CD8-positive, alpha-beta T cell (primary cell): ENCODE measurements at places on chromosomes 3 and 15.

GRCh38 chr3:79039192-79039591 lies 728.6 kb downstream of the ROBO1 start:
- DNase-seq: no peak

DNA sequence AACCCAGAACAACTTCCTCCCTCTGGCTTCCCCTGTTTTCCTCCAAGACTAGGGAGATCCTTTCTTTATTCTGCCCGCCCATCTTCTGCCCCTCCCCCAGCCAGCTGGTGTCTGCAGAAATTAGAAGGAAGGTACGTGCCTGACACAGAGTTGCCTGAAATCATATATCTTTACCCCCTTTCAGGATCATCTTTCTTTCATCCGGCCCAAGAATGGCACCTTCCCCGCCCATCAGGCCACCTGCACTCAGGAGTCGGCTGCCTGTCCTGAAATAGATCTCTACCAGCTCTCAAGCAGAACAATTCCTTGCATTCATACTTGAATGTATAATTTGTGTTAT lies 133.7 kb downstream of the VGLL4 start:
- no peak for DNase-seq

DNA sequence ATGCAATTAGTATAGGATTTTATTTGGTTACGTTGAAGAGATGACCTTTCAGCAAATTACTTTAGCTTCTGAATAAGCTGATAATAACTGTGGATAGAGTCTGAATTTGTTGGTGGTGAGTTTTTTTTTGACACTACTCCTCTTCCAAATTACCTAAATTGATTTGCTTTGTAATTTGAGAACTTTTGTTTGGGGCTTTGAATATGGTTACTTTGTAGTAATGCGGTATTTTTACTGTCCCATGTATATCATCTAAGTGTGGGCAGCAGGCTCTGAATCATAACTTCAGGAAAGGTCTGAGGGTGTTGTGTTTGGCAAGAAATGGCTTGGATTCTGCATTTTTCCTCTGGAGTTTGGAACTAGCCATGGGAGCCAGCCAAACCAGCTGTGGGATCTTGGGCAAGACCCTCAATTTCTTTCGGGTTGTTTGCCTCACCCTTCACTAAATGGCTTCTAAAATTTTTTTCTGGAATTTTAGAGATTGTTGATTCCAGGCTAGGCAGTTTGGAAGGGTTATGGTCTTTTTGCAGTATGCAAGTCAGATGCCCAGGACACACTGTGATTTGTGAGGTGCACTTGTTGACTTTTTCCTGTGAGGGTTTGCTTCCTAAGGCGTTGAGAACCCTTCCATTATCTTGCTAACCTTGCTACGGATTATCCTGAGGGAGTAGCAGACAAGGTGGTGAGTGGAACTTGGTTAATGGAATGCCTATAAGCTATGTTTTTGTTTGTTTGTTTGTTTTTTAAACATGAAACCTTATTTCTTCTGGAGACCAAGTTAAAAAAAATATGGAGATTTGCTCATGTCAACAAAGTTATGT lies 10.4 kb downstream of the PTPRG start:
- DNase-seq: no peak

DNA sequence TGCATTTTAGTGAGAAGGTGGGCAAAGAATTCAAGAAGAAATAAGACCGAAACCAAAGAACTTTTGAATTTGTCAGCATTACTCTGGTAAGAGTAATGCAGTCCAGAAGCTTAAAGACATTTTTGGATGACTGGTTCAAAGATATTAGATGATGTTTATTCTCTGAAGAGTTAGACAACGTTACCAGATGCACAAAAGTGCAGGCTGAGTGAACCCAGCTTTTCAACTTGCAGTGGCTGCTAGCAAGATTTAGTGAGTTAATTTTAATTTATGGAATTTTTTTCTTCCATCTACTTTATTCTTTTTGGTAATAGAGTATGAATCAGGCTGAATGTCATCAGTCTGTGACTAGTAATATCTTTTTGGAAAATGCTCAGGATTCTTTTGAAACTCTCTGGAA lies 267.3 kb upstream of the AZI2 start:
- DNase-seq: no peak

DNA sequence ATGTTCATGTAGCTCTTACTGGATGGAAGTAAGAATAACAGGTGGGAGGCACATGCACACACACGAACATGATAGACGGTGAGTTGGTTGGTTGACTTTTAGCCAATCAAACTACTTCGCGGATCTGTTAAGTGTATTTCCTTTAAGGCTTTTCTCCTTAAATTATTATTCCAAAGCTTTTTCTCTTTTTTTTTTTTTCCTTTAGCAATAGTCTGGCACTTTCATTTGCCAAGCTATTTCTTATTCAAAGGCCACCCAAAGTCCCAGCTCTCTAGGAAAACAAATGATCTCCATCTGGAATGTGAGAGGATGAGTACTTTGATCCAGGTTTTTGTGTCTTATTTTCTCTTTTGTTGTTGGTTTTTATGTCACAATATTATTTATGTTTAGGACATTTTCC lies 141.1 kb downstream of the TPRG1 start:
- no peak for DNase-seq

GRCh38 chr3:152100491-152101132 lies 168.1 kb upstream of the MBNL1 start:
- DNase-seq: no peak

- DNase-seq: no peak
Measured at GRCh38 chr3:75338342-75338741, 325.8 kb upstream of the FRG2C start.

- no peak for DNase-seq
Measured at GRCh38 chr3:3110299-3110630, at the start of gene IL5RA. Gene IL5RA (minus strand): TSS chr3:3110374. CDS start chr3:3104984, 5,390 bp downstream.

DNA sequence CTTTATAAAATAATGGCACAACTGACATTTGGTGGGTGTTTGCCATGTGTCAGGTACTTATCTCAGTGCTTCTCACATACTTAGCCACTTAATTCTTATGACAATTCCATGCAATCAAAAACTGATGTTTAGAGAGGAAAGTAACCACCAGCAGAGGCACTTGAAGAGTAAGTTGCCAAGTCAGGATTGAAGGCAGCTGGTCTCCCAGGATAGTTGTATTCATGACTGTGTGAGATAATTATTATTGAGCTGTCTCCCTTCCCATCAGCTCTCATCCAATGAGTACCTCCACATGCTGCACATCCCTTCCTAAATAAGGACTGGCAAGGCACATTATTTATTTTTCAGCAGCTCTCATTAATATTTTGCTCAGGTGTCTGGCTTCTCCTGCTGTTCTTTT lies 4.8 kb downstream of the VEPH1 start:
- no peak for DNase-seq

- DNase-seq: no peak
Measured at GRCh38 chr15:63379492-63380150, 2.0 kb downstream of the CA12 start.

GRCh38 chr3:175018946-175019727 lies 160.0 kb downstream of the NAALADL2 start:
- no peak for DNase-seq

- no peak for DNase-seq
Measured at GRCh38 chr3:37963016-37963415, 27.6 kb upstream of the VILL start.

- DNase-seq: no peak
Measured at GRCh38 chr3:31687020-31687802, 154.5 kb downstream of the STT3B start.
